B cell (primary cell): ENCODE measurements at places on chromosomes 3 and 15. TPM values are rescaled to one million over a fixed set of nuclear protein-coding genes. Genes with fewer than 3 reads are reported as not detected.
A peak's percentile ranks its signal among the peaks of the same experiment; 100 is the strongest.

GRCh38 chr3:156952011-156952410, 125.9 kb downstream of the LEKR1 start:
- peaks cover 5% of the 10 kb centered on the region for H3K4me1 ChIP-seq
- no peaks in the 10 kb centered on the region for H3K36me3 ChIP-seq
- DNase-seq: no peak
- no peak overlapping the region for H3K27ac ChIP-seq

ZNF770 gene
- total RNA-seq: 45.8 and 49.3 TPM in 2 replicates

PARP15 gene
- 172 and 182 TPM in 2 replicates for total RNA-seq

DNA sequence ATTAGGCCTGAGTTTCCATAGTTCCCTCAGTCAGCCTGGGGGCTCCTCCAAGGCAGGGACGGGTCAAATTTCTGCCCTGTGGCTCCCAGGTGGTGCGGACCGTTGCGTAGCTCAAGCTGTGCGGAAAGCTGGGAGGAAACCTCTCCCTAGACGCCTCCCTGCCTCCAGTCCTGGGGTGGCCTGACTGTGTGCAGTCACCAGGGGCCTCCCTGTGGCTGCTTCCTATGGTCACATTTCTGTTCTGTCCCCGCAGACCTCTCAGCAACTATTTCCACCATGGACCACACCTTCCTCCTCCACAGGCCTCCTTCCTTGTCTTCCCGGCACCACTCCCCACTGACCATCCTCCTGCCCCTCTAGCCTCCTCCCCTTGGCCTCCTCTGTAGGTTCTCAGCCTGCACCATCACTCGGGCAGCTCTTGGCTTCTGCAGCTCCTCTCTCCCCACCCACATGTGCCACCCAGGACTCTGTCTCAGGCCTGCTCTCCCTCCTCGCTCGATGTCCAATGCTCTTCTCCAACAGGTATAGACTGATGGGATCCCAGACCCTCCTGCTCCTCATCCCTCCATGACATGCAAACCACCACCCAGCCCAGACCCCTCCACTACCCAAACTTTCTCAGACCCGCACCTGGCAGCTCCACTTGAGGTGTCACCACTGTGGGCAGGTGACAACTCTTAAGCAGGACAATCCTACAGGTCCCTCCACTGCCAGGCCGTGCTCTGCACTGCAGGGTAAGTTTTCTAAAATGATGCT, 26.9 kb upstream of the SEC13 start:
- no peaks in the 10 kb centered on the region for H3K27me3 ChIP-seq
- H3K4me3 ChIP-seq: no peak overlapping the region
- H3K36me3 ChIP-seq: no peaks in the 10 kb centered on the region
- H3K4me1 ChIP-seq: peaks cover 16% of the 10 kb centered on the region

- H3K4me1 ChIP-seq: no peaks in the 10 kb centered on the region
- no peaks in the 10 kb centered on the region for H3K27me3 ChIP-seq
- no peak for DNase-seq
- H3K27ac ChIP-seq: no peak overlapping the region
These were observed 45.0 kb downstream of the BLM start for GRCh38 chr15:90762109-90762508.

- no peaks in the 10 kb centered on the region for H3K27me3 ChIP-seq
- no peaks in the 10 kb centered on the region for H3K4me1 ChIP-seq
- H3K4me3 ChIP-seq: no peak overlapping the region
- no peaks in the 10 kb centered on the region for H3K36me3 ChIP-seq
These were observed 18.6 kb downstream of the FAM174B start for GRCh38 chr15:92636908-92637481.

DNA sequence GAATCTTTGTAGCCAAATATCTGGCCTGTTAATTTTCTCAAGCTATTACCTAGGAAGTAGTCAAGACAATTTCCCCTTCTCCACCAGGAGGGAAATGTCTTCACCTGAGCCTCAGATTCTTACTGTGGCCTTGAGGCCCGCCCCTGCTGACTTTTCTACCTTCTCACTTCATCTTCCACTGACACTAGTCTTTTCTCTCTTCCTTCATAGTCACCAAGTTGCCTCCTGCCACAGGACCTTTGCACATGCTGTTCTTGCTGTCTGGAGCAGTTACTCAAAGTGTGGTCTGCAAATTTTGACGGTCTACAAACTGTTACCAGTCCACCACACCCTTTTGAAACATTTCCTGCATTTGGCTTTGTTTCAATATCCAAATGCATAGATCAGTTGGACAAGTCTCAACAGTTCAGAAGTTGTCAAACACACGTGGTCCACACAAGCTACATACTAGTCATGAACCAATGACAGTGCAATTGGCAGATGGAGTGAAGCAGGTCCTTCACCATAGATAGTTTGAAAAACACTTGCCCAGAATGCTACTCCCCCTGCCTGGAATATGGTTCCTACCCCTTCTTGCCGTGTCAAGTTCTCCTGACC, 100.5 kb downstream of the OSBPL10 start:
- no peaks in the 10 kb centered on the region for H3K27me3 ChIP-seq
- H3K4me1 ChIP-seq: peaks cover 51% of the 10 kb centered on the region
- peaks cover 2% of the 10 kb centered on the region for H3K36me3 ChIP-seq
- peak overlapping the region; percentile 53 for H3K27ac ChIP-seq

CHRM5 gene
- total RNA-seq: not detected in 2 replicates

- no peaks in the 10 kb centered on the region for H3K4me1 ChIP-seq
- DNase-seq: no peak
- no peak overlapping the region for H3K27ac ChIP-seq
- no peak overlapping the region for H3K4me3 ChIP-seq
These were observed 63.3 kb upstream of the GATM start for GRCh38 chr15:45441686-45442085.

- no peaks in the 10 kb centered on the region for H3K36me3 ChIP-seq
- no peak for DNase-seq
- no peak overlapping the region for H3K4me3 ChIP-seq
- no peaks in the 10 kb centered on the region for H3K27me3 ChIP-seq
- no peak overlapping the region for H3K27ac ChIP-seq
These were observed 31.5 kb upstream of the SLC2A2 start for GRCh38 chr3:171058058-171058457.

GRCh38 chr3:77407441-77407840, 367.5 kb downstream of the ROBO2 start:
- no peak overlapping the region for H3K27ac ChIP-seq
- no peaks in the 10 kb centered on the region for H3K4me1 ChIP-seq
- no peak for DNase-seq
- no peaks in the 10 kb centered on the region for H3K36me3 ChIP-seq
- H3K4me3 ChIP-seq: no peak overlapping the region
- no peaks in the 10 kb centered on the region for H3K27me3 ChIP-seq

- H3K4me3 ChIP-seq: no peak overlapping the region
- no peak overlapping the region for H3K27ac ChIP-seq
- H3K36me3 ChIP-seq: no peaks in the 10 kb centered on the region
- H3K27me3 ChIP-seq: no peaks in the 10 kb centered on the region
- no peaks in the 10 kb centered on the region for H3K4me1 ChIP-seq
- no peak for DNase-seq
These were observed 446.0 kb upstream of the EPHA3 start for GRCh38 chr3:88661433-88661824.

DNA sequence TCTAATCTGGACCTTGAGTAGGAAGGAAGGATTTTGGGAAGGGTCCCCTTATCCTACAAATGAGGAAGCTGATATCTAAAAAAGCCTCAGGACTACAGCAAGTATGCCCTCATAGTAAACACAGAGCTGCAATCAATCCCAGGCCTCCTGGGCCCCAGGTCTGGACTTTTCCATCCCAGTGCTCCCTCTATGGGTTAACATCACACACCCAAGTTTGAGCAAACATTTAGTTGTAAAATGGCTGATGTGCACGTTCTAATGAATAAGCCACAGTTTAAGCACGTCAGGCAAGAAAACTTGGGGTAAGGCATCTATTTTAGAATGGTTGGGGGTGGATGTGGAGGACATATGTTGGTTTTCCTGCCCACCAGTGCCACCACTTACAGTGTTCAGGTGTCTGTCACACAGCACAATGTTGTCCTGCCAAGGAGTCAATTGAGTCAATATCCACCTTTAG, 44.3 kb upstream of the UBE2E1 start:
- DNase-seq: peak; percentile 37
- no peak overlapping the region for H3K4me3 ChIP-seq
- H3K4me1 ChIP-seq: peaks cover 31% of the 10 kb centered on the region

ALDH1A2 gene
- not detected in 2 replicates for total RNA-seq

DNA sequence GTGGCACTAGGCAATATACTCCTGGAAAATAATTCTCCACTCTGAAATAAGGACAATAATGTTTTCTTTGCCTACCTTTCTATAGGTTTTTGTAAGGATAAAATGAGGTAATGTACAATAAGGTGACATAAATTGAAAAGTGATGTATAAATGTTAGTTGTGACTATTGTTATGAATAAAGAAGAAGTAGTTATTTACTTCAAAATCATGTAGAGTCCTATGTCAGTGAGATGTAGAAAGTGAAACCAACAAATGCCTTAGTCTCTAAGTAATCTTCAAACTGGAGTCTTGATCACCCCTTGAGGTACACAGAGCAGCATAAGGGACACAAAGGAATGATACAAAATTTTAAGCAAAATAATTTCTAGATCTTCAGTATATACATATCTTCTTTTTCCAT, 60.3 kb upstream of the TP63 start:
- H3K27me3 ChIP-seq: no peaks in the 10 kb centered on the region
- no peaks in the 10 kb centered on the region for H3K4me1 ChIP-seq
- H3K36me3 ChIP-seq: no peaks in the 10 kb centered on the region
- H3K4me3 ChIP-seq: no peak overlapping the region
- H3K27ac ChIP-seq: no peak overlapping the region

GRCh38 chr3:50408443-50408944, 49.2 kb upstream of the TMEM115 start:
- DNase-seq: no peak
- H3K27ac ChIP-seq: no peak overlapping the region
- no peak overlapping the region for H3K4me3 ChIP-seq
- peaks cover 7% of the 10 kb centered on the region for H3K27me3 ChIP-seq
- no peaks in the 10 kb centered on the region for H3K4me1 ChIP-seq

SEMA3F gene
- total RNA-seq: 0.27 TPM in 1 of 2 replicates, not detected in the other

- DNase-seq: no peak
- no peak overlapping the region for H3K27ac ChIP-seq
- H3K36me3 ChIP-seq: no peaks in the 10 kb centered on the region
These were observed 345.6 kb downstream of the FEZF2 start for GRCh38 chr3:62027796-62028195.

DNA sequence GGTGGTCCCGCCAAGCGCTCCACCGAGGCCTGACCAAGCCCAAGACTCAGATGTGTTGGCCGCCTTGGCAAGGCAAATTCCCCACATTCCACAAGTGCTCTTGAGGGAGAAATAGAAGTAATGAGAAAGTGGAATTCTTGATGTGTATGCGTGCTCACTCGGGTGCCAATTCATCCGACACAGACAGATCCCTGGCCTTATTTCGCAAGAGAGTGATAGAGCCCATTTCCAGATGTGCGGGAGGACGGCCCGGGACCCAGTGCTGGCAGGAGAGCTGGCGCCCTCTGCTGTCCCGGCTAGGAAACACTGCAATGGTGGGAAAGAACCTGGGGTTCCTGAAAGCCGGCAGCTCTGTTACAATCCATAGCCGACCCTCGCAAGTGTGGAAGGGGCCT, 76.0 kb downstream of the HMG20A start:
- H3K4me1 ChIP-seq: peaks cover 27% of the 10 kb centered on the region
- no peak overlapping the region for H3K4me3 ChIP-seq
- no peaks in the 10 kb centered on the region for H3K27me3 ChIP-seq
- H3K36me3 ChIP-seq: peaks cover 4% of the 10 kb centered on the region
- H3K27ac ChIP-seq: no peak overlapping the region

CCR9 gene
- total RNA-seq: 0.76 and 1.1 TPM in 2 replicates
